ENCODE measurements at places on chromosomes 6 and 20.

DNA sequence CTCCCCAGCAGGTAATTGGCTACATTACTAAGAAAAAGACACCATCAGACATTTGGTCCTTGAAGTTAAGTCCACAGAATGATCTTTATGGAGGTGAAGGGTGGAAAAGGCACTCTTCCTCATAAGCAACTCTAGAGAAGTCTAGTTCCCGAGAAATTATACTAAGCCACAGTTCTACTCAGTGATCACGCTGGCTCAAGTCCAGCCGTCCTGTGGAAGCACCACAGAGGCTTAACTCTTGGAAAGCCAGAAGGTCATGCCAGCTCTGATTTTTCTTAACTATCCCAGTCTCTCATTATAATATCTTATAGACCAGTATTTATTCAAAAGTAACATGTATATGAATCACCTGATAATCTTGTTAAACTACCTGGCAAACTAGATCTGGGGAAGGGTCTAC, 258.5 kb downstream of the EYA4 start:
- DNase-seq = no peak

- peak; percentile 5 for DNase-seq
Measured at GRCh38 chr6:82924799-82925535, 140.7 kb downstream of the UBE3D start.

DNA sequence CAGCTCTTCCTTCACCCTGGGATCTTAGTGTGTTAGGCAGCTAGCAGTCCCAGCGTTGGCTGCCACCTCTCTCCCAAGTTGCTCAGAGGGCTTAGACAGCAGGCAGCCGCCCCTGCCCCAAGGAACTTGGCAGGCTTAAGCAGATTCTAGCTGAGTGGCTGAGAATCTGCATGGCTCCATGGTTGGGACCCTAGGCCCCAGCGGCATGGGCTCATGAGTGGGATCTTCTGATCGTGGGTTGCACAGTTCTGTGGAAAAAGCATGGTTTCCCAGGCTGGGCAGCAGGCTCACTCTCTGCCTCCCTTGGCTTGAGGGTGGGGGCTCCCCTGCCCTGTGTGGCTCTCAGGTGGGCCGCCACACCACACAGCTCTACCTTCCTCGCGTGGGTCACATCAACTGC, 1624.9 kb downstream of the GRIK2 start:
- DNase-seq = no peak

GRCh38 chr20:31452575-31452974, 12.1 kb downstream of the DEFB123 start:
- no peak for DNase-seq

DNA sequence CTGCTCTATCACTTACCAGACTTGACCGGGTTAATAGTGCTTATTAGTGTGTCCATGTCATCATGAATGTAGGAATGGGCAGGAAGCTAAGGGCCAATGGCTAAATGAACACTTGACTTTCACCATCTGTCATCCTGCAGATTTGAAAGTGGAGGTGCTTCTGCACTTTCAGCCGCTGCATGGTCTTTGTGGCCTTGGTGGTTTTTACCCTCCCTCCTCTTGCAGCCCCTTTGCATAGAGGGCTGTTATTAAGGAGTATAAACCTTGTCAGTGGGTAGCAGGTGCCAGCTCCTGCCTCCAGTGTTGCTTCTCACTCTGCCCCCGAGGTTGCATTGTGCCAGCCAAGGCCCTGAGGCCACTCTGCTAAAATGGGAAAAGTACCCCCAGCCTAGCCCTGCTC, 122.2 kb upstream of the TNFAIP3 start:
- no peak for DNase-seq

- DNase-seq = peak; percentile 18
Measured at GRCh38 chr20:24337069-24337468, 132.4 kb upstream of the SYNDIG1 start.

DNA sequence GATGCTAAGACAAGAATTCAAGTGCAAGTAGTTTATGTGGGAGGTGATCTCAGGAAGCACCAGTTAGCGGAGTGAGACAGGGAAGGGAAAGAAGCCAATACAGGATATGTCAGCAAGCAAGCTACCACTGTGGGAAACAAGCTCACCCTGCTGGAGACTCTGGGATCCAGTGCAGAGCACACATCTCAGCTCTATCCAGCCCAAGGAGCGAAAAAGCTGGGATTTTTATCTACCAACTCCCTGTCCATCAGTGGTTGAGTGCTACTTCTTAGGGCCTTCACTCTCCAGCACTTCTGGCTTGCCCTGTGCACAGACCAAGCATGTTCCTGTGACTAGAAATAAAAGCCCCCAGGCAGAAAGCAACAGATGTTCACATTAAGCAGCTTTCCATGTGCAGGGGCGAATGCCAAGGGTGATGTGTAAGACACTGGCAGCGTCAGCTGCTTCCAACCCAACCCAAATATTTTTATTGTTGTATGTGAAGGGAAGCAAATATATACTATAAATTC, 10.8 kb upstream of the RNF24 start:
- peak; percentile 77 for DNase-seq

- DNase-seq = no peak
Measured at GRCh38 chr20:23643659-23644058, 5.9 kb upstream of the CST3 start.

- no peak for DNase-seq
Measured at GRCh38 chr6:46719099-46719498, 16.1 kb downstream of the PLA2G7 start.

GRCh38 chr6:52558266-52559000, 18.4 kb downstream of the TRAM2 start:
- DNase-seq = no peak
